ENCODE measurements at places on chromosomes 4 and X.
A peak's percentile ranks its signal among the peaks of the same experiment; 100 is the strongest.

DNA sequence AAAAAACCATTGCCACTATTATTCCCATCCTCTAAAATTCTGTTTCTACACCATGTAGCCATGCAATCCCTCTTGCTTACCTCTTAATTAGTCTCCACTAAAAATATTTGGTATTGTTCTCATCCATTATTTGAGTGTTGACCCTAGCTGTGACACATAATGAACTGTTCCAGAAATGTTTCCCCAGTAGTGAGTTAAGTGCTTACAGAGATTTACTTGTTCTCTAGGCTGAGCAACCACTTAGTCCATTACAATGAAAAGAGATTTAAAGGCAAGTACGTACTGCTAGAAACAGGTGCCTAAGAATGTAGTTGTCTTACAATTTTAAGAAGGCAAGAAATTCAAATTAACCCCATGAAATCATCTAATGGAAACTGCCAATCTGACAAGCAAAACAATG is 112.7 kb upstream of the PTPN13 start:
- no peak for DNase-seq

GRCh38 chr4:128510850-128511249 is 223.2 kb upstream of the PGRMC2 start:
- DNase-seq, result no peak

- DNase-seq, result no peak
Observed at GRCh38 chr4:130403221-130403620, 1307.3 kb downstream of the C4orf33 start.

GRCh38 chr4:140237616-140238350 is 83.8 kb upstream of the MAML3 start:
- no peak for DNase-seq

DNA sequence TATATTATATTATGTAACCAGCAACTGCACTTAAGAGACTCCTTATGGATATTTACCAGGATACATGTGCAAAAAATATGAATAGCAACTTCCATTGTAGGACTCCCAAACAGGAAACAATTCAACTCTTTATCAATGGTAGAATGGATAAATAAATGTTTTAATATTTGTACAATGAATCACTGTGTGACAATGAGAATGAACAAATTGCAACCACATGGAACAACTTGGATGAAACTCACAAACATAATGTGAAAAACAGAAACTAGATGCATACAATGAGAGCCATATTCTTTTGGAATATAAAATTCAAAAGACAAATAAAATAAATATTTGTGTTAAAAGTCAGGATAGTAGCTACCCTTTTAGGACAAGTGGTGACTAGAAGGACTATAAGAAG is 1015.7 kb downstream of the TECRL start:
- DNase-seq, result no peak

GRCh38 chr4:91283726-91284230 is 1020.0 kb upstream of the GRID2 start:
- DNase-seq, result no peak

DNA sequence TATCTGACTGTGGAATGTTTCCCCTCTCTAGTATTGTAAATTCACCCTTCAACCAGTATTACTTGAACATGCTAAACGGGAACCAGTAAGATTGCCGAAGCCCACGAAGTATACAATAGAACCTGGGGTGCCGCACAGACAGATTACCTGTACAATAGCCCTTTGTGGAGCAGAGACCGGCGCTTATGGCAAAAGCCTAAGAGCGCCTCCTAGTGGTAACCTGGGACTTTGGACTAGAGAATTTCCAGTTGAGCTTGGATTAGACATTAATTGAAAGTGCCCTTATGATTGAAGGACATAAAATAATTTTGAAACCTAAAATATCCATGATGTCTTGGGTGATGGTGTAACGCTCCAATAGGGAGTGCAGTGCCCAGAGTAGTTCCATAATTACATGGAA is 14.1 kb downstream of the ZNF157 start:
- peak; percentile 62 for DNase-seq

GRCh38 chrX:114635986-114636385 is 52.1 kb downstream of the HTR2C start:
- no peak for DNase-seq

GRCh38 chrX:41846714-41847113 is 76.6 kb downstream of the CASK start:
- no peak for DNase-seq

DNA sequence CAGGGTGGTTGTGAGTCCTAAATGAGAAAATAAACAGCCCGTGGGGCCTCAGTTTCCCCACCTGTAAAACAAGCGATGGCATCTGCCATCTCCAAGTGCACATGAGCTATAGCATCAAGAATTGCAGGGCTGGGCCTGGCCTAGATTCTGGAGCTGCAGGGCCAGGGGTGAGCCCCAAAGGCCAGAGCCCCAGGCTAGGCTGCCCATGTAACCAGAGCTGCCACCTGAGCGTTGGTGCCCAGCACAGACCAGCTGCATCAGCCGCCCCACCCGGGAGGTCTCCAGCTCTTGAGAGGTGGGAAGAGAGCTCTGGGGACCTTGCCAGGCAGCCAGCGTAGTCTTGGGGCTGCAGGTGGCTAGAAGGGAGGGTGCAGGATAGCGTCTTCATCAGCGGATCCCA is 27.0 kb upstream of the GPR78 start:
- no peak for DNase-seq

DNA sequence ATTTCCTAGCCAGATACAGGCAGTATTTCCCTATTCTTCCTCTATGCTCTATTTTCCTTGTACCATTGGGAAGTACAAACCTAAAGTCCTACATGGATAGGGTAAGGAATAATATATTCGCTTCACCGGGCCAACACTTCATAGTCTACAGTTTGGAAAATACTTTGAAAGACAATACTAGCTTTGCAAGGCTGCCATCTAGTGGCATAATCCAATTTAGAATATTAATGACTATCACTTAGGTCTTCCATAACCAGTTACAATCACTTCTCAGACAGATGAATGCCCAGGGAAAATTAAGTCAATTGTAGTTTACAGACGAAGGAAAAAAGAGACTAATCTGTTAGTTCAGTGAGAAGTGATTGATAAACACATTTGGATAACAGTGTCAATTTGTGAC is 141.0 kb upstream of the FAM47C start:
- no peak for DNase-seq

DNA sequence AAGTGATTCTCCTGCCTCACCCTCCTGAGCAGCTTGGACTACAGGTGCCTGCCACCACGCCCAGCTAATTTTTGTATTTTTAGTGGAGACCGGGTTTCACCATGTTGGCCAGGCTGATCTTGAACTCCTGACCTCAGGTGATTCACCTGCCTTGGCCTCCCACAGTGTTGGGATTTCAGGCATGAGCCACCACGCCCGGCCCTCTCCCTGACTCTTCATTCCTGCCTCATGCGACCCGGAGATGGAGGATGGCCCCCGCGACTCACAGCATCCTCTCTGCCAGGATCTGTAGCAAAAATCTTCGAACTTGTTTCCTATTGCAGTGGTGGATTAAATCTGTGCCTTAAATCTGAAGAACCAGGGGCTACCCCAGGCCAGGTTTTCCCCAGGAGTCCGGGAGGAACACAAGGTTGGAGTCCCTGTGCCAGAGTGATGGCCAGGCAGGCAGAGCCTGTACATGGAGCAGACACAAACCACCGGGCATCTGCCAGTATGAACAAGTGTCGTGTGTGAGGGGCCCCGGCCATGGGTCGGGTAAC is 11.5 kb downstream of the CPLX1 start:
- no peak for DNase-seq

DNA sequence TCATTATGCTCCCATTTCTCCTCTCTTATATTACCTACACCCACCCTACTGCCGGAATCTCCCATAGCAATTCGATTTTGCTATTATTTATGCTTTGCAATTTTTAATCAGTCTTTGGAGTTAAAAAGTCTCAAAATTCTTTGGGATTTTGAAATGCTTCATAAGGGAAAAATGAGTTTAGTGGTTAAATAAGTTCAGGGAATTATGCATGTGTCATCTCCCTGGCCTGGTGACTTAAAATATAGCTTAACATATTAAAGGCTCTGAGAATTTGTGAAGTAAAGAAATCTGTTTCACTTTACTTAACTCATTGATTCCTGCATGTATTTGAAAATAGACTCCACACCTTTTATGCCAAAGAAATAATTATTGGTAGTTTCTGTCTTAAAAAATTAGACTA is 185.1 kb upstream of the DIPK2B start:
- no peak for DNase-seq

- DNase-seq, result no peak
Observed at GRCh38 chr4:137768881-137769280, 236.6 kb upstream of the PCDH18 start.

DNA sequence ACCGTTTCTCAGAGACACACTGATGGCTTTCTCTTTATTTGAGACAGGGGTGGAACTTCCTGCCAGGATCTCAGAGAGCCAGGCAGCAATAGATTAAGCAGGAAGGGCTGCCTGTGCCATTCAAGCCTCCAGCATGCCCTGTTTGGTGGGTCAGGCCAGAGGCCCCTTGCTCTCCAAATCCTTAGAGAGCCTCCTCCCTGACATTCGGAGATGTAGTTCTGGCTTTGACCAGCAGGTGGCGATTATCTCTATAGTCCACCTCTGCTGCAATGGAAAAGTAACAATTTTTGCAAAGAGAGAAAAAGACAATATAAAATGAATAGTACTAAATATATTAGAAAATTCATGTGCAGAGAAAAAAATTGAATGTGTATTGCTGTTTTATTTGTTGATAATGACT is 93.9 kb downstream of the NXF2B start:
- DNase-seq, result peak; percentile 40

- peak; percentile 27 for DNase-seq
Observed at GRCh38 chr4:184825141-184825895, 450 bp downstream of the ACSL1 start.

DNA sequence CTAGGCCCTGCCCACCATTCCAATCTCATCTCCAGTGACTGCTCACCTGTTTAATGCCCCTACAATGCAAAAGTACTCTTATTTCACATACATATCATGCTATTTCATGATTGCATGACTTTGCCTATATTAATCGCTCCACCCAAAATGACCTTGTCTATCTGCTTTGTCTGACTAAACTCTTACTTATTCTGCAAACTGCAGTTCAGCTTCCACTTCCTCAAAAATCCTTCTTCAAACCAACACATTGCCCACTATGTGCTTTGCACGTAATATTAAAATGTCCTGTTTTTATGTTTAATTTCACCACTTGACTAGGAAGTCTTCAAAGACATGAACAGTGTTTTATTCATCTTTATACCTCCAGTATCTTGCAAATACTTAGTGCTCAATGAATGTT is 229.6 kb downstream of the OPHN1 start:
- DNase-seq, result no peak

- DNase-seq, result no peak
Observed at GRCh38 chrX:13770013-13770535, 35.5 kb downstream of the OFD1 start.

DNA sequence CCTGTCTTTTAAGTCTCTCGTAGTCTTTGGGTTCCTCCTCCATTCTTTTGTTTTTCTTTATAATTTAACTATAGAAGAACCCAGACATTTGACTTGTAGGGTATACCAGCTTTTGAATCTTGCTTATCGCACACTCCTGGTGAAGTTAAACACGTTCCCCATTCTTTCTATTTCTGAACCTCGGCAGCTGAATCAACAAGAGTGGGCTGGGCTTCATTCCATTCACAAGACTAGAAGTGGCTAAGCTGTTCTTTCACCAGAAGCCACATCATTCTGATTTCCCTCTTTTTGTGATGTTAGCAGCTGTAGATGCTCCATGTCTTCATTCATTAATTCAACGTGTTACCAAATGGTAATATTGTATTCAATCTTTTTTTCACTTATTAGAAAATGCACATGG is 167.9 kb downstream of the CORIN start:
- no peak for DNase-seq

GRCh38 chr4:153151535-153152455 is 52.4 kb upstream of the TRIM2 start:
- DNase-seq, result no peak

DNA sequence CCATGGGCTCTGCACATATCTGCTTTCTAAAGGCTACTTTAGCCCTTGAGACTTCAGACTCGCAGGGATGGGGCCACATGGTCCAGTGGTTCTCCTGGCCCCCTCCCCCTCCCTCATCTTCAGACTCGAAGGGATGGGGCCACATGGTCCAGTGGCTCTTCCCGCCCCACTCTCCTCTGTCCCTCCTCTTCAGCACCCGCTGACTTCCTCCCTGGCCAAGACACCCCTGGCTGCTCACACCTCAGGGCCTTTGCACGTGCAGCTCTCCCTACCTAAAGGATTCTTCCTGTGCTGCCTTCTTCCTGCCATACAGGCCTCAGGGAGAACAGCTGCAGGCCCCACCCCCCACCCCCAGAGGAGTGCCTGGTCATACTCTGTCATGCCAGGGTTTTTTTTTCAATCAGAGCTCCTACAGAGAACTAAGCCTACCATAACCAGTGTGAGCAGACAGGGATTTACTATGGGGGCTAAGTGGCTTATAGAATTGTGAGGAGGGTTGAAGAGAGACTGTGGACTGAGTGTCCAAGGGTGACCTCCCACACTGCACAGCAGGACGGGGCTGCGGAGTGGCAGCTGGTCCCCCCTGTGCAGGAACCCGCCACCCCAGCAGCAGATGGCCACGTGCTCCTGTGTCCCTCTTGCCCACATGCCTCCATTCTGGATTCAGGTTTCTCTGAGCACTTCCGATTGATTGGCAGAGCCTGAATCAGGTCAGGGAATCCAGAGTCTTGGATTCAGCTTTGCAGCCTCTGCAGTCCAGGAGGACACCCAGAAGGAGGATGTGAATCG is 6.1 kb upstream of the SPON2 start:
- no peak for DNase-seq

- DNase-seq, result no peak
Observed at GRCh38 chr4:31392923-31393322, 672.8 kb downstream of the PCDH7 start.

GRCh38 chr4:148152868-148153625 is 289.2 kb downstream of the NR3C2 start:
- no peak for DNase-seq

DNA sequence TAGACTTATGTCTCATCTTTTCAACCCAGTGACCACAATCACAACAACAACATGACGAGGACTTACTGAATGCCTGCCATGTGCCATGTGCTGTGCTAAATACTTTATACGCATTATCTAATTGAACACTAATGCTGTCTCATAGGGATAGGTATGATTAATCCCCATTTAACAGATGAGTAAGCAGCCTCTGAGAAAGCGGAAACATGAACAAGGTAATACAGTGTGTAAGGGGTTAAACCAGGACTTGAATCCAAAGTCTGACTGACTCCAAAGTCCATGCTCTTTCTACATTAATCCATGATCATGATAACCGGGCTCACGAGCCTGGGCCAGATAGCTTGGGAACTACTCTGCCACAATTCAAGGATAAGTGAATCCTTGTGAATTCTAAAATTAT is 105.3 kb upstream of the MBNL3 start:
- DNase-seq, result no peak

DNA sequence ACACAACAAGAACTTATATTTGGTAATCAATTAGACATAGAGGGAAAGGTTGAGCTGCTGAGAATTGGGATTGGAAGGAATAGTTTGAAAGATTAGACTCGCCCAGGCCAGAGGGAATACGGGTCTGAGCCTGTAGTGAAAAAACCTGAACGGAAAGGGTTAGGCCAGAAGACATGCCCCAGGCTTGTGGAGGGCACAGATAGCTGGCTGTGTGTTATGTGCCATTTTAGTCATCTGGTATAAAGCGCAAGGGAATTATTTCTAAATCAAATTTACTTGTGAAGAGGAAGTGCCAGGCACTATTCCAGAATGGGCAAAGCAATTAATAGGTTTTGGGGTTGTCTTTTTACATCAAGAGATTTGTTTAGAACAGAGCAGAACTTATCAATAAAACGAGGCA is 187.5 kb upstream of the ANKRD50 start:
- DNase-seq, result no peak

GRCh38 chr4:16741287-16741686 is 157.2 kb downstream of the LDB2 start:
- no peak for DNase-seq

All from activated CD8-positive, alpha-beta memory T cell treated with anti-CD3 and anti-CD28 coated beads for 1 hour (primary cell).